ENCODE measurements at places on chromosomes 5 and 9.

DNA sequence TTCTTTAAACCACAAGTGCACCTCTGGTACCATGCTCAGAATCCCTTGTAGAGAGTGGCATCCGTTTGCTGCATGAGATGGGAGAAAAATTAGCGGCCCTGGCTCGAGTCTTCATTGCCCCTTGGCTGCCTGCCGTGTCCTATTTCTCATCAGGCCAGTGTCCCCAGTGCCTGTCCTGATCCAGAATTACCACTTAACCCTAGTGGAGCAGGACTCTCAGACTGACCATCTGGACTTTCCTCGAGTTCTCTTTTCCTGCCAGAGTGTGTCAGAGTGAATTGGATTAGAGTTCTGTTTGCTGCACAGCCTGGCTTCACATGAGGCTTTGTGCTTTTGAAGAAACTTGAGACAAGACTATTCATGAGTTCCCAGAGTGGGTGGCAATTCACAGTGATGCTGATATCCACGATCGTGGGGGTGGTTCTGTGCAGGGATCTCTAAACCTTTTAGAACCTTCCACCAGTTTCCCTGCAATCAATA, 92.6 kb downstream of the C9orf152 start:
- DNase-seq, result no peak

GRCh38 chr5:38533286-38534155, 22.9 kb downstream of the LIFR start:
- no peak for DNase-seq

- no peak for DNase-seq
These were observed 1019.0 kb downstream of the CDH18 start for GRCh38 chr5:18968966-18969365.

DNA sequence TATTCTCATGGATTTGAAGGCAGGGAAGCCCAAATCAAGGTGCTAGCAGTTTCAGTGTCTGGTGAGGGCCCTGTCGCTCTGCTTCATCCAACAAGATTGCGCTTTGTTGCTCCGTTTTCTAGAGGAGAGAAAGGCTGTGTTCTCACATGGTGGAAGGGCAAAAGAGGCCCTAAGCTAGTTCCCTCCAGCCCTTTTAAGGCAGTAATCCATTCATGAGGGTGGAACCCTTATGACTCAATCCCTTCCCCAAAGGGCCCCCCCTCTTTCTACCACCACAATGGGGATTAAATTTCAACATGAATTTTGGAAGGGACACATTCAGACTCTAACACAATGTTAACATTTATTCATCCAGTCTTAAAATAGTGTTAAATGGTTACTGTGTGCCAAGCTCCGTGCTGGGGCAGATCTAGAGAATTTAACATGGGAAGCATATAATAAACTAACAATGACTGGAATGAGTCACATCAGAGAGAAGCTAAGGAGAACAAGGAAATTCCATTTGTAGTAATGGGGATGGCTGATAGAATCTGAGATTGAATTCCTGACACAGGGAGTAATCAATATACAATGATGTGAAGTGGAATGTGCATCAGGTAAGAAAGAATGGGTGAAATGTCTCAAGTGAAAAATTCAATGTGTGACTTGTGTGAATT, 382.8 kb upstream of the ZNF608 start:
- no peak for DNase-seq

DNA sequence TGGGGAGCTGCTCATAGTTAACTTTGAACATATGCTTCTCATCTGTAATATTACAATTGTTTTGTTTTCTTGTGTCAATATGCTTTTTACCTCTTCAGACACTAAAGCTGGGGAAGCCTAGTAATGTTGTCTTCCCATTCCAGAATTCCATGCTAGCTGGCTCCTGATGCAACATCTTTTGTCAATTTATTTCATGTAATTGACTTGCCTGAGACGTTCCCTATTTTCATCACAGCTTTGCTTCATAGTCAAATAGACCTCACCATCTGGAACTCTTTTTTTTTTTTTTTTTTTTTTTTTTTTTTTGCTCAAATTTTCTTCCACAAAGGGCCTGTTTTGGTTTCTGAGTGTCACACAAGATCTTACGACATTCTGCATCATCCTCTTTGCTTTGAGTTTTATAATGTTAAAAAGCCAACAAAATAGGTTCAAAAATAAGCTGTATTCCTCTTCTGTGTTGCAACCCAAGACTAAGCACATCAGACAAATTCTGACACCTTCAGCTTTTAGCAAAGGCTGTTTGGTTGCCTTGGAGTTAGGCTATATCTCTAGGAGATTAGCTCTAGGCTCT, 235.2 kb downstream of the NR3C1 start:
- DNase-seq, result no peak

GRCh38 chr5:127517110-127517479, 345 bp upstream of the PRRC1 start:
- DNase-seq, result no peak

- no peak for DNase-seq
These were observed 4.2 kb downstream of the FREM1 start for GRCh38 chr9:14906000-14906399.

DNA sequence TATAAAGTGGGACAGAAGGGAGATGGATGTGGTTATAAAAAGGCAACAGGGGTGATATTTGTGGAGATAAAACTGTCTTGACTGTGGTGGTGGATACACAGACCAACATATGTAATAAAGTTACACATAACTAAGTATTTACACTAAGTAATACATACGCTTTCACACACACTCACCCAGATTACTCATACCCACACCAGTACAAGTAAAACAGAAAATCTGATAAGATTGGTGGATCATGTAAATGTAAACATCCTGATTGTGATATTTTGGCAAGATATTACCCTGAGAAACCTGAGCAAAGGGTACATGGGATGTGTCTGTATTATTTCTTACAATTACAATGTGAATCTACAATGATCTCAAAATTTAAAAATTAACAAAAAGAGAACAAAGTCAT, 53.3 kb upstream of the SLIT3 start:
- no peak for DNase-seq

DNA sequence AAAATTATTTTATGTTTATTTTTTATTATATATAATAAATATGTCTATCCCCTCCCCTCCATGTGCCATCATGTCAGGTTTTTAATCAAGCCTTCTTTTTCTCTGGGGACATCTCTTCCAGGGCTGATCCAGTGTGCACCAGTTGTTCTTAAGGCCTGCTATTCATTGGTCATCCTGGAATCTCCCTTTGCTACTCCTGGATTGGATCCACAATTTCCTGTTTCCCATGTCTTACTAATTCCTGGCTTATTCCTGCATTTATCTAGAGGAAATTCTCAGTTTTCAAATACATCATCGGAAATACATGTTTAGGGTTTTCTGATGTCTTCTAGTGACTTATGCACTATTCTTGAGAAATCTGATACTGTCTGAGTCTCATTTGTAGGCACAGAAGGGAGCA, 56.8 kb downstream of the ANGPTL2 start:
- no peak for DNase-seq

DNA sequence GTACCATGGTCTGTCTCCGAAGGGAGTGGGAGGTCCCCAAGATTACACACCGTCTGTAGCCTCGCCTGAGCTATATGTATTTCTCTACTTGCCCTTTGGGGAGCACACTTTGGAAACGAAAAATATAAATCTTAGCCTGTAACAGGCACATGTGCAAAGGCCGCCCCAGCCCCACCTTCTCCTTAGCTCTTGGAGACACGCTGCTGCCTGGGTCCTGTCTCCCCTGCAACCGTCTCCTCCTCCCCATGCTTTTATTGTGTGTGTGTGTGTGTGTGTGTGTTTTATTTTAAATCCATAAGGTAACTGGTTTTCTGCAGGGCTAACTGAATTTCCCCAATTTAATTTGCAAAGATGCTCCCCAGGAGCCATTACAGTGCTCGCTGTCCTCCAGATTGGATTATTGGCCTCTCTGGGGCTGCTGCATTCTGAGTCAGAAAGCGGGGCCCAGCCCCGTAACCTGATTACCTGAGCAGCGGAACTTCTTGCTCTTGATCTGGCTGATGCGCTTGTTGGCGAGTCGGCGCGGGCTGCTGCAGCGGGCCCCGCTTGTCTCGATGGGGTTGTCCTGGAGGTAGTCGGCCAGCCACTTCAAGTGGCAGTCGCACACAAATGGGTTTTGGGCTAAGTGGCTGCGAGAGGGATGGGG, 193.3 kb upstream of the PANK3 start:
- DNase-seq, result no peak

DNA sequence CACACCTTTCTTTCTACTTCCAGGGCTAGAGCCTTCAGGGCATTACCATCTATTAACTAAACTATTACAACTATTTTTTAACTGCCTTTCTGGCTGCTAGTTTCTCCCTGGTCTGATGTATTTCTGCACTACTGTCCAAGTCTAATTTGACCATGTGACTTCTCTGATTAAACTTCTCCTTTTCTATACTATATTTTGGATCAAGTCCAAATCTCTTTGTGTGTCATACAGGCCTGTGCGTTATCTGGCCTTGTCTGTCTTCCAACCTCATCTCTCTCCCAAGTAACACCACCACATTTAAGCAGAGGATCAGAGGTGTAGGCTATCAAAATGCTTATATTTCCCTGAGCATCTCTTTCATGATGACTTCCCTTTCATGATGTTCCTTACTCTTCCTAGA, 47.2 kb upstream of the OR13F1 start:
- no peak for DNase-seq

DNA sequence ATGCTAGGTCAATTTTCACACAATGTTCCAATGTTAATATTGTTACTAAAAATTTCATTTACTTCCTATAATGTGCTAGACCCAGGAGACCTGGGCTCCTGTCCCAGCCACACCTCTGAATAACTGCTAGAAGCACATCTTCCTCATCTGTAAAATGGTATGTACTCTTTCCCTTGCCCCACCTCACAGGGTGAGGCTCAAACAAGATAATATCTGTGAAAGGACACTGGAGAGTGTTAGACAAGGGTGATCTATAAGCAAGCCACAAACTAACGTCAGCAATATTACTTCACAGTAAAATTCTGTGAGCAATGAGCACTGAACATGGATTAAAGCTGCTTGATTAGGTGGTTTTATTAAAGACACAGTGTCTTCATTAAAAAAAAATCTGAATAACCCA, 186.4 kb downstream of the EPB41L4A start:
- no peak for DNase-seq

- no peak for DNase-seq
These were observed 39.9 kb downstream of the PAX5 start for GRCh38 chr9:36993933-36994764.

DNA sequence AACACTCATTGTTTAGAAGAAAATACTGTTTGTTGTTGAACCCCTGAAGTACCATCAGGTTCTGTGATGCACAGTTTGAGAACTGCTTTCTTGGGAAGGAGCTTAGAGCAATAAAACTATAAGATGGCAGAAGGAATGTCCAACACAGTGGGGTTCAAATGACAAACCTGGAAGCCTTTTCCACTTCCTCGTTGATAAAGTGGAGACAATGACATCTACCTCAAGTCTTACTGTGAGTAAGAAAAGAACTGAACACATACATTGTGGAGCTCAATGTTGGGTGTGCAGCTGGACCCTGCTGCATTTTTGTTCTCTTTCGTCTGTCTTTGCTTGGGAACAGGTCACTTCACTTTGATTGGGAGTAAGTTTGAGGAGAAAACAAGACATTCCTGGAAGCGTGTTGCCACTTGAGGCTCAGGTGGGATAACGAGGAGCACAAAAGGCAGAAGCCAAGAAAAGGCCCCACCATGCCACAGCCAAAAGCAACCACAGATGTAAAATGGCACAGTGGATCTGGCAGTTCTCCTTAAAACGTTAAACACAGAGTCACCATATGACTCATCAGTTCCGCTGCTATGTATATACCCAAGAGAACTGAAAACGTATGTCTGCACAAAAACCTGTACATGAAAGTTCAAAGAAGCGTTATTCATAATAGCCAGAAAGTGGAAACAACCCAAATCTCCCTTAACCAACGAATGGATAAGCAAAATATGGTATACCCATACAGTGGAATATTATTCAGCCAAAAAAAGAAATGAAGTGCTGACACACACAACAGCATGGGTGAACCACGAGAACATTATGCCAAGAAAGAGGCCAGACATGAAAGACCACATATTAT, 42.9 kb upstream of the SUB1 start:
- DNase-seq, result peak; percentile 31

- DNase-seq, result no peak
These were observed 30.4 kb downstream of the HMGCR start for GRCh38 chr5:75367401-75367800.

DNA sequence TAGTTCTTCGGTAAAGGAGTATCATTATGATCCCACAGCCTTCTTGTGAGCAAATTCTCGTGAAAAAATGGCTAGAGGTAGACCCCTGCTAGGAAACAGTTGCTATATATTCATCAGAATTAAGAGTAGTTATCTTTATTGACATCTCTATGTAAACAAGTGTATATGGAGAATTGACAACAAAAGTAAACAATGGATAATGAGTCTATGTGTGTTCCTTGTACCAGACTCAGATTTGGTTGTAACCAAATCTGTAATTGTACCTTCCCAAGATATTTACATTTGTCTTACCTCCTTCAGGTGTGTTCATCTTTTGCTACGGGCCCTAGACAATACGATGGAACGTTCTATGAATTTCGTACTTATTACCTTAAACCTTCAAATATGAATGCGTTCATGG, 2.1 kb downstream of the NIPSNAP3B start:
- no peak for DNase-seq

- DNase-seq, result no peak
These were observed 46.1 kb downstream of the ERAP1 start for GRCh38 chr5:96761618-96762017.

DNA sequence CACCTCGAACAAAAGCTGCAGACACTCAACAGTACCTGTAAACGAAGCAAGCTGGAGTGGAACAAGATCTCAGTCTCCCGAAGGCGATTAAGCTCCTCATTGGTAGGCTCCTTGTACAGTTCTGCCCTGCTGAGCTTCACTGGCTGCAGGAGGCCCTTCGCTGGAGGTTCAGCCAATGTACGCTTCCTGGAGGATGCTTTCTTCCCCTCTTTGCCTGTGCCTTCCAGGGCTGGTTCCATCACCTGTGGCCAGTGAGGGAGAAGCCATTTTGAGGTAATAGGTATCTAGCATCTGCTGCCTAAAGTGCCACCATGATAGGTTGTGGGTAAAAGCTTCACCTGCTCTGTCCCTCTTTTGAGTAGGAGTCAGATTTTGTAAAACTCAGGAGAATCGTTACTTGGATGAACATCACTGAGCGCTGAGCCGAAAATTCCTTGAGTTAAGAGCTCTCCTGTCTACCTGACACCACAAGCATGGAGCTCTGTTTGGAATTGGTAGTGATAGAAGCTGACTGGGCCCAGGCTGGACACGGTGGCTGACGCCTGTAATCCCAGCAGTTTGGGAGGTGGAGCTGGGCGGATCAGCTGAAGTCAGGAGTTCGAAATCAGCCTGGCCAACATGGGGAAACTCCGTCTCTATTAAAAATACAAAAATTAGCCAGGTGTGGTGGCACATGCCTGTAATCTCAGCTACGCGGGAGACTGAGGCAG, 1.4 kb downstream of the NOL6 start:
- no peak for DNase-seq

GRCh38 chr5:178382754-178383164, 150.2 kb upstream of the PHYKPL start:
- DNase-seq, result no peak

DNA sequence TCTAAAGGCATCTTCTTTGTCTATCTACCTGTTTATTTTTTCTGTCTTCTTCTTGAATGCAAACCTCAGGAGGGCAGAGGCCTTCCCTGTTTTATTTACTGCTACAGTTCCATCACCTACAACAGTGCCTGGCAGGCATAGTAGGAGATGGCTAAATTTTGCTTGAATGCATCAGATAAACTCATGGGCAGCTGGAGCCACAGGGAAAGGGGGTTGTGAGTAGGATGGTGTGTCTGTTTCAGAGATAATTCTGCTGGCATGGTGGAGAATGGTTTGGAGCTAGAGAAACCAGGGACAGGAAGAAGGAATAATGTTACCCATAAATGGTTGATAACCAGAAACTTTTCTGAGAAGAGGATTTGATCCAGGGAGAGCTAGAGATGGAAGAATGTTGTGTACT, 189.8 kb upstream of the BRINP1 start:
- DNase-seq, result no peak

GRCh38 chr5:79567926-79568549, 44.2 kb upstream of the TENT2 start:
- DNase-seq, result no peak

Data from CD4-positive, alpha-beta T cell treated with Interleukin-21 for 1 hour (primary cell).